Activated T-helper 2 cell treated with anti-CD3 and anti-CD28 coated beads, Interferon-gamma antibody, Interleukin-2, Interleukin-4, amounts not matched to agents 10 μg/mL and 5 μg/mL and 100 μg/mL, durations not matched to agents 14 hours and 24 hours and 36 hours (primary cell): ENCODE measurements at places on chromosomes 7 and 10.

GRCh38 chr7:102883098-102883860 lies 29.5 kb upstream of the LRRC17 start:
- no peak overlapping the region for H3K27ac ChIP-seq
- peaks cover 7% of the 10 kb centered on the region for H3K27me3 ChIP-seq
- no peaks in the 10 kb centered on the region for H3K4me1 ChIP-seq
- DNase-seq = no peak

GRCh38 chr7:23956772-23957576 lies 247.0 kb downstream of the STK31 start:
- no peak overlapping the region for H3K27ac ChIP-seq
- no peaks in the 10 kb centered on the region for H3K36me3 ChIP-seq
- H3K4me1 ChIP-seq = peaks cover 9% of the 10 kb centered on the region
- no peak overlapping the region for H3K4me3 ChIP-seq

DNA sequence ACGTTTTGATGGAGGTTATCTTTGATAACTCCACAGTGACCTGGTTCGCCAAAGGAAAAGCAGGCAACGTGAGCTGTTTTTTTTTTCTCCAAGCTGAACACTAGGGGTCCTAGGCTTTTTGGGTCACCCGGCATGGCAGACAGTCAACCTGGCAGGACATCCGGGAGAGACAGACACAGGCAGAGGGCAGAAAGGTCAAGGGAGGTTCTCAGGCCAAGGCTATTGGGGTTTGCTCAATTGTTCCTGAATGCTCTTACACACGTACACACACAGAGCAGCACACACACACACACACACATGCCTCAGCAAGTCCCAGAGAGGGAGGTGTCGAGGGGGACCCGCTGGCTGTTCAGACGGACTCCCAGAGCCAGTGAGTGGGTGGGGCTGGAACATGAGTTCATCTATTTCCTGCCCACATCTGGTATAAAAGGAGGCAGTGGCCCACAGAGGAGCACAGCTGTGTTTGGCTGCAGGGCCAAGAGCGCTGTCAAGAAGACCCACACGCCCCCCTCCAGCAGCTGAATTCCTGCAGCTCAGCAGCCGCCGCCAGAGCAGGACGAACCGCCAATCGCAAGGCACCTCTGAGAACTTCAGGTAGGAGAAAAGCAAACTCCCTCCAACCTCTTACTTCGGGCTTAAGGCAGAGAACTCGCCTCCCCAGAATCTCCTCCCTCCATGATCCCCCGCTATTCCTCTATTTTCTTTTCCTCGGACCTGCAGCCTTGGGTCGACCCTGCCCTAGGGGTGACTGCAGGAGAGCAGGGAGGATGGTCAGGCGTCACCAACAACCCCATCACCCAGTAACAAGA lies at the start of gene SERPINE1:
TSS of gene SERPINE1 (plus strand) at position 454 of the 809 bp plus-strand sequence. CDS start 1,290 bp downstream, outside the sequence.
- no peaks in the 10 kb centered on the region for H3K36me3 ChIP-seq
- H3K27me3 ChIP-seq = peaks cover 46% of the 10 kb centered on the region
- no peak within 1 kb of the TSS for H3K27ac ChIP-seq
- peaks cover 43% of the 10 kb centered on the region for H3K4me1 ChIP-seq
- H3K4me3 ChIP-seq = peak within 1 kb of the TSS; percentile 41
- peak; percentile 63 for DNase-seq

- no peaks in the 10 kb centered on the region for H3K4me1 ChIP-seq
- DNase-seq = no peak
- H3K36me3 ChIP-seq = no peaks in the 10 kb centered on the region
- no peak overlapping the region for H3K4me3 ChIP-seq
- no peak overlapping the region for H3K27ac ChIP-seq
- no peaks in the 10 kb centered on the region for H3K27me3 ChIP-seq
Observed at GRCh38 chr7:2143450-2143849, 89.3 kb downstream of the MAD1L1 start.

GRCh38 chr7:148523550-148523949 lies 67.0 kb upstream of the C7orf33 start:
- H3K27ac ChIP-seq = no peak overlapping the region
- H3K4me1 ChIP-seq = peaks cover 2% of the 10 kb centered on the region
- peaks cover 67% of the 10 kb centered on the region for H3K27me3 ChIP-seq
- no peaks in the 10 kb centered on the region for H3K36me3 ChIP-seq

GRCh38 chr10:132455986-132456847 lies 59.2 kb downstream of the PWWP2B start:
- peaks cover 2% of the 10 kb centered on the region for H3K27me3 ChIP-seq
- no peak overlapping the region for H3K27ac ChIP-seq
- no peaks in the 10 kb centered on the region for H3K36me3 ChIP-seq
- no peak for DNase-seq

DNA sequence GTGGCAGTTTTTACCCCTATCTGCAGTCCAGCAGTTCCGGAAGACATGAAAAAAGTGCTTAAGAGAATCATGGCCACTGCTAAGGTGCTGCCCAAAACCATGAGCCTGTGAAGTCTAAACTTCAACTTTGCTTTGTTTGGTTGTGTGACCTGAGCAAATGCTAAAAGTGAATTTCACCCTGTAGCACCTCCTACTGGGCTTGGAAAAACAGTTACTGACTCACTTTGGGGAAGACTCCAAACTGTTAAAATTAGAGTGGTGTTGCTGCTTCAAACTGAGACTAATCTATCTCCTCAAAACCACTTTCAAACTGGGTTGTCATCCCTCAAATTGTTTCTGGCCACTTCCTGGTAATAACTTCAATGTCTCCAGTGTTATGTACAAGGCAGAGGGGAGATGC lies 21.3 kb downstream of the MKX start:
- no peaks in the 10 kb centered on the region for H3K4me1 ChIP-seq
- H3K27me3 ChIP-seq = peaks cover 29% of the 10 kb centered on the region
- H3K36me3 ChIP-seq = no peaks in the 10 kb centered on the region
- DNase-seq = no peak

DNA sequence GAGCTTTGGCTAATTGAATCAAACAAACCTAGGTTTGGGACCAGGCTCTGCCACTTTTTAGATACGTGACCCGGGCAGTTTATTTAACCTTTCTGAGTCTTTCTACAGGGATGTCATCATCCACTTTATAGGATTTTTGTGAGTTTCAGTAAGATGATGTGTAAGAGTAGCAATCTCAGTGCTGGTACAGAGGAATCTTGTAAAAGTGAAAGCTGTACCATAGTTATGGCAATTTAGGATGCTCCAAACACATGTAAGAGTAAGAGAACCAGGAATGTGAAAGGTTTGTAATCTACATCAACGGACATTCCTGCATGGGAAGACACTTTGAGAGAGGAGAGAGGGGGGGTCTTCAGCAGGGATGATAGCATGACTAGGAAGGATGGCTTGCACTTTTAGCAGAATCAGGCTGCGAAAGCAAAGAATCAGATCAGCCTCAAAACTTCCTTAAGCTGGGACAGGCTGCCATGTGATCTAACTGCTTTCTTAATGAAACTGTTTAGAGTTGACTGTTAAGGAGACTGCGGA lies 968 bp downstream of the NOLC1 start:
- peaks cover 89% of the 10 kb centered on the region for H3K36me3 ChIP-seq
- peak overlapping the region; percentile 97 for H3K4me3 ChIP-seq
- H3K4me1 ChIP-seq = peaks cover 33% of the 10 kb centered on the region

GRCh38 chr10:13291061-13291460 lies 8.8 kb downstream of the PHYH start:
- no peak for DNase-seq
- H3K4me3 ChIP-seq = no peak overlapping the region
- H3K27me3 ChIP-seq = no peaks in the 10 kb centered on the region
- H3K36me3 ChIP-seq = peaks cover 13% of the 10 kb centered on the region
- peaks cover 12% of the 10 kb centered on the region for H3K4me1 ChIP-seq
- no peak overlapping the region for H3K27ac ChIP-seq

GRCh38 chr10:92742331-92743228 lies 52.8 kb downstream of the HHEX start:
- DNase-seq = no peak
- no peaks in the 10 kb centered on the region for H3K36me3 ChIP-seq
- peaks cover 15% of the 10 kb centered on the region for H3K27me3 ChIP-seq
- no peaks in the 10 kb centered on the region for H3K4me1 ChIP-seq

DNA sequence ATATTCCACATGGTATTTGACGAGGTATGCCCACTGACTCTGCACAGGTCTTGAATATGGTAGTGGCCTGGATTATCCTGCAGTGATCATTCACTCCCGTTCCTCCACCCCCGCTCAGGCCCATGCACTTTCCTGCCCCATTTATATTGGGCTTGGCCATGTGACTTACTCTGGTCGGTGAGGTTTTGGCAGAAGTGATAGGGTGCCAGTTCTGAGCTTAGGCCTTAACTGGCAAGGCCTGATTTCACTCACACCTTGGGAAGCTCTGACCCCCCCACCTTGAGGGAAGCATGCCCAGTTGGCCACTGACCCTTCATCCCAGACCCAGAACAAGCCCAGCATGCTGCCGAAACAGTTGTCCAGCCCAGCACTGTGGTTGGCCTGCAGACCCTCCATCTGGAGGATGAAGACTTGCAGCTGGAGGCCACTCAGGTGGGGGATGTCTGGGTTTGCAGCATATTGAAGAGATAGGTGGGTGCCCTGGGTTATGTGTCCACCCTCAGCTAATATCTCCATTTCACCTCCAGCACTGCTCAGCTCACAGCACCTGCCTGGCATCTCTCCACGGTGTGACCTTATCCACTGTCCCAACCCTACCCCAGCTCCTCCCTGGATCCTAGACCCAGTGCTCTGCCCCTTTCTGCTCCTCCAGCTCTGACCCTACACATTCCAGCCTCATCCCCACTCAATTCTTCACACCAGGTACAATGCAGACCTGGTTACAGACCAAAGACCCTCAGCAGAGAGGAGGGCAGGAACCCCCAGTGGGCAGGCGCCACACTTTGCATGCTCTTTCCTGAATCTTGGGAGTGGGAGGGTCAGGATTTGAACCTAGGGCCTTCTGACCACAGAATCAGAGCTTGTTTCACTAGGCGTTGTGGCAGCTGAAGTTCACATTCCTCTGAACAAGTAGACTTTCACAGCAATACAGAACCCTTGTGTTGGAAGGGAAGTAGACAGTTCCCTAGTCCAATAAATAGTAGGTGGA lies 138.1 kb upstream of the CHST15 start:
- no peak overlapping the region for H3K27ac ChIP-seq
- H3K4me3 ChIP-seq = no peak overlapping the region
- H3K4me1 ChIP-seq = no peaks in the 10 kb centered on the region
- H3K27me3 ChIP-seq = no peaks in the 10 kb centered on the region

DNA sequence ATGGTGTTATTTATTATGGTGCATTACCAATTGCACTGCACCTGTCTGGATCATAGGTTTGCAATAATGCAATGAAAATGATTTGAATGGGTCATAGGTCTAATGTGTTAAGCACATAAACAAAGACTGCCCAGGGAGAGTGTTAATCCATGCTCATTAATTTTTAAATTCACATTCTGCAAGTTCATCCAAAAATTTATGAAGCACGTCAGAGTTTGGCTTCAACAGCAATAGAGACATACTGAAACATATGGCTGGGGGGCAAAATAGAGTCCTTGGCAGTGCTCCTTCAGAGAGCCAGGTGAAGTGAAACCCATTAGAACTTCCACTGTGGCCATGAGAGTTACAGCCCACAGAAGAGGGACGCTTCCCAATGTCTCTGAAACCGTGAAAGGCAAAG lies 441.1 kb downstream of the POM121L12 start:
- H3K27me3 ChIP-seq = no peaks in the 10 kb centered on the region
- no peak for DNase-seq
- no peak overlapping the region for H3K27ac ChIP-seq

DNA sequence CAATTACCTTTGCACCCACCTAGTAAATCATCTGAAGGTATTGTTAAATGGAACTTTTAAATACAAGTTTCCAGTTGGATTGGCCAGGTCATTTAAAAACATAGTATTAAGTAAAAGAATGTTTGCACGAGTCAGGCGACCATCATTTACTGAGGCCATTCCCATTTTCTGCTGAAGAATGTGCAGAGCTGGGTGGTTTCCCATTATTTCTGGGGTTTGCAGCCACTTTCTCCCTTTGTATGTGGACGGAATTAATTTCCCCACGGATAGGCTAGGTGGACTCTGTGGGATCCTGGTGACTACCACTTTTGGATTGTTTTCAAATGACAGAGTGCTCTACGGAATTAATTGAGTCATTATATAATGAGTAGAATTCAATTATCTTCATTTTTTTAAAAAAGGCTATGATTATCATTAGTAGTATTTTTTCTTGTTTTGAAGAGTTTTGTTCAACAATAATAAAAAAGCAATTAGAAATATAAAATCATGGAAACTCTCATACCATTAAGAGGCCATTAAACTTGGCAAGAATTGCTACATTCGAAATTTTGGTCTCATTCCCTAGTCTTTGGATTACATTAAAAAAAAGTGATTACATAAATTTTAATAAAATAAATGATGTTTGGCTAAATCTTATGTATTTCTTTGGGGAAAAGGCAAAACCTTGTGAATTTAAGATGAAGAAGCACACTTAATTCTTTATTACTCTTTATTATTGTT lies 120.4 kb upstream of the FZD8 start:
- DNase-seq = no peak
- H3K27me3 ChIP-seq = no peaks in the 10 kb centered on the region
- H3K36me3 ChIP-seq = no peaks in the 10 kb centered on the region
- H3K4me3 ChIP-seq = no peak overlapping the region

DNA sequence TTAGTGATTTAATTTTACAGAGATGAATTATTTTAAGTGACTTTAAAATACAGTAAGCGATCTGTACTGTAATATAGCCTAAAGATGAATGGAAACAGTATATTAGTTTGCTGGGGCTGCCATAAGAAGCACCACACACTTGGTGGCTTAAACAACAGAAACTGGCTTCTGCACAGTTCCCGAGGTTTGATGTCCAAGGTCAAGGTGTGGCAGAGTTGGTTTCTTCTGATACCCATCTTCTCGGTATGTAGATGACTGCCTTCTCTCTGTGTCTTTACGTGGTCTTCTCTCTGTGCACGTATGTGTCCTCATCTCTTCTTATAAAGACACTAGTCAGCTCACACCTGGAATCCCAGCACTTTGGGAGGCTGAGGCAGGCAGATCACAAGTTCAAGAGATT lies 64.0 kb upstream of the KMT2E start:
- DNase-seq = no peak
- H3K27ac ChIP-seq = peak overlapping the region; percentile 73
- peaks cover 79% of the 10 kb centered on the region for H3K36me3 ChIP-seq
- no peak overlapping the region for H3K4me3 ChIP-seq
- H3K27me3 ChIP-seq = no peaks in the 10 kb centered on the region
- H3K4me1 ChIP-seq = peaks cover 63% of the 10 kb centered on the region

DNA sequence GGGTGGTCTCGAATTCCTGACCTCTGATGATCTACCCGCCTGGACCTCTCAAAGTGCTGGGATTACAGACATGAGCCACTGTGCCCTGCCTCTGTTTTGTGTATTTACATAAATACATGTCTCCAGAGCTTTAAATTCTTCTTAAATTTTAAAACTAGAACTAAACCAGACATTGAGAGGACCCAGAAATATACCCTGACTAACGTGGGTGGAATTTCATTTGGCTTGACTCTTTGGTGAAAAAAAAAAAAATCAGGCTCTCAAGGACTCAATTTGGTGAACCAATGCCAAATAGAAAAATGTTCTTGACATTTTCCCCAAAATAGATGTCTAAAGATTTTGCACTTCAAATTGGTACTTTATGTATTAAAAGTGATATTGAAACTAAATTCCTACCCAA lies 16.6 kb upstream of the FAS start:
- peaks cover 20% of the 10 kb centered on the region for H3K4me1 ChIP-seq
- H3K27ac ChIP-seq = no peak overlapping the region
- DNase-seq = no peak
- no peak overlapping the region for H3K4me3 ChIP-seq
